Calu3 (cell line): ENCODE measurements at places on chromosomes 6 and 20. TPM values are rescaled to one million over a fixed set of nuclear protein-coding genes. Genes with fewer than 3 reads are reported as not detected.

Gene SEL1L2
- total RNA-seq = not detected in 2 replicates

Gene WFDC10B
- not detected in 2 replicates for total RNA-seq

Gene PHACTR1
- 0.21 TPM in 1 of 2 replicates, not detected in the other for total RNA-seq

- DNase-seq = peak; percentile 45
Observed at GRCh38 chr6:99334526-99335127, 14.8 kb downstream of the FAXC start.

Gene C6orf163
- 5.9 TPM in 2 replicates for total RNA-seq

GRCh38 chr6:51568771-51569170 lies 518.6 kb downstream of the PKHD1 start:
- DNase-seq = peak; percentile 9

DNA sequence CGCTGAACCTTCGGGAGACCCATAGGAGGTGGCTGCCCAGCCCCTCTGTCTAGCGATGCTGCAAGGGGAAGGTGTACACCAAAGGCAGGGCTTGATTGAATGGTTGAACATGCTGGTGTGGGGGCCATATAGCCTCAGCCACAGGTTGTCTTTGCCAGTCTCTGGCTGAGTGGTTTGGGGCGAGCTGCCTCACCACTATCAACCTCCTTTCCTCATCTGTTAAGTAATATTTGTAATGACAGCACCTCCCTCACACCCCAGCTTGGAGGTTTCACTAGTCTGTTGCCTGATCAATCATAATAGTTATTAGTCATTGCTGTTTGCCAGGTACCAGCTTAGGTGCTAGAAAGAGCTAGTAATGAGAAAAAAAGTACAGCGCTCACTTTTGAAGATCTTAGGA lies 11.8 kb upstream of the ZNF831 start:
- no peak for DNase-seq

Gene DEFB132
- not detected in 2 replicates for total RNA-seq

DNA sequence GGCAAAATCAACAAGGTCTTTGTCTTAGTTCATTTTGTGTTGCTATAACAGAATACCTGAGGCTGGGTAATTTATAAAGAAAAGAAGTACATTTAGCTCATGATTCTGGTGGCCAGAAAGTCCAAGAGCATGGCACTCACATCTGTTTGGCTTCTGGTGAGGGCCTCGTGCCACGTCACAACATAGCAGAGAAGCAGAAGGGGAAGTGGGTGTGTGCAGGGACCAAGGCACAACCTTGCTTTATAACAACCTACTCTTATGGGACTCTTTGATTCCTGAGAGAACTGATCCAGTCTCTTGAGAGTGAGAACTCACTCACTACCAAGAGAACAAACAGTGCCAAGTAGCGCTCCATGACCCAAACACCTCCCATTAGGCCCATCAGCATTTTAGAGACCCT lies 25.4 kb downstream of the GABRR2 start:
- no peak for DNase-seq

- no peak for DNase-seq
Observed at GRCh38 chr20:54555150-54555549, 79.8 kb downstream of the DOK5 start.

GRCh38 chr6:46690141-46690755 lies 2.6 kb downstream of the TDRD6 start:
- no peak for DNase-seq

Gene LTV1
- 21.7 and 21.8 TPM in 2 replicates for total RNA-seq

DNA sequence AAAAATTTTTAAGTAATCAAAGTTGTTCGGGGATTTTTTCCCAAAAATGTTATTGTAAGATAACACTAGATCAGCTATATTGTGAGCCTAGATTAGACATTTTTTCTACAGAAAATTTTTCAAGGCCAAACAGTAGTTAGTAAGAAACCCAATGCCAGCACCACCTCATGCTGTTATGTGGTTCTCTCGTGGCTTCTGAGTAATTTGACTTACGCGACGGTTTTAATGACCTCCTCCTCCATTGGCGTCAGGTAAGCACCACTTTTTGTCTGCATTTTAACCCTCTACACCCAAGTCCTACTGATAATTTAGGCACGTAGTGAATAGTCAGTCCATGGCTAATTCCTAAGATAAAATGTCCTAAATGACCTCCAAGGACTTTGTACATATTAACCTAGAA lies 9.7 kb downstream of the RPS6KA2 start:
- DNase-seq = no peak

GRCh38 chr6:109962271-109962670 lies 15.8 kb upstream of the GPR6 start:
- peak; percentile 34 for DNase-seq

Gene FOXS1
- not detected in 2 replicates for total RNA-seq

GRCh38 chr6:108621117-108621516 lies 60.4 kb downstream of the FOXO3 start:
- DNase-seq = no peak

DNA sequence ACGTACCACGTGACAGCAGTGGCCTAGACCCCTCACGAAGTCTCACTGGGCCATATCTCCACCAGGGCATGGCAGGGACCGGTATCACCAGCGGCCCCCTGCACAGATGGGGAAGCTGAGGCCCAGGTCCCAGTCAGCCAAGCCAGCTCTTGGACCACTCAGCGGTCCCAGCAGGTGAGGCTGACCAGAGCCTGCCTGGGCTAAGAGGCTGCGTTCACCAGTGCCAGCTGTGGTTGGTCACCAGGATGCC lies 2.6 kb upstream of the MRGBP start:
- DNase-seq = no peak
